ENCODE measurements at places on chromosomes 7 and 10. TPM values are rescaled to one million over a fixed set of nuclear protein-coding genes. Genes with fewer than 3 reads are reported as not detected.

GRCh38 chr10:14200698-14201544 is 129.8 kb downstream of the FRMD4A start:
- no peak for DNase-seq

DNA sequence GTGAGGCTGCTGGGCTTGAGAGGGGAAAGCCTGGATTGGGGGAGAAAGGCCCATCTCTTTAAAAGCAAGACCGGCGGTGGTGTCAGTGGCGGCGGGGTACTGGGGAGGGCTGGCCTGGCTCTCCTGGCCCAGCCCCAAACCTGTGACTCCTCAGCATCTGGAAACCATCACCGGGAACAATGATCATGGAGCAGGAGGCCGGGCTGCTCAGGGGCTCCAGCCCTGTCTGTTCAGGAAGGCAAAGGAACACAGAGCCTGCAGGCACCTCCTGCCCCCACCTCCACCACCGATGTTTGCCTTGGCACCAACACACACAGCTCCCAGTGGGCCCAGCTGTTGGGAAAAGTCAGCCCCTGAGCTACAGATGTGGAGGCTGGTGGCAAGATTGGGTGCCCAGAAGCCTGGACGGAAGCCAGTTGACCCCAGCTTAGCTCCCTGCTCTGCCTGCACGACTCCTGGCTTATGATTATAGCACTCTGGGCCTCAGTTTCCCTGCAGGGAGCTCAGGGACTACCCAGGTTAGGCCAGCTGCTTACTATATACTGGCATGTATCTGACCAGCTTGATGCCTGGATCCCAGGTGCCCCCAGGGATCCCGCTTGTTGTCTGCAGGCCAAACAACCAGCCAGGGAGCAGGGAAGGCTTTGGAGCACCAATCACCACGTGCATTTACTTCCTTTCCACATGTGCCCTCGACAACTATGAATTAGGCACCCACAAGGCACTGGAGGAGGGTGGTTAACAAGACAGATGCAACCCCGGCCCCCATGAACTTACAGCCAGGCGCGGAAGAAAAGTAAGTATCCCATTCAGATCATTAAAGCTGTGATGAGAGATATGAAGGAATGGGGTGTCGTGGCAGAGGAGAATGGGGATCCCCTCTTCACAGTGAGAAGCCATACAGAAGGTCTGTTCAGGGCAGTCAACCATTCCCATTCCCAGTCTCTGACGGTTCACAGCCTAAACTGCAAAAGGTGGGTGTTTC is 37.3 kb downstream of the ZCCHC24 start:
- no peak for DNase-seq

CAMK2B gene
- total RNA-seq, result 1.4 TPM

- DNase-seq, result no peak
Measured at GRCh38 chr10:16259726-16260125, 177.1 kb upstream of the PTER start.

- DNase-seq, result peak; percentile 48
Measured at GRCh38 chr7:73647725-73648592, 19.7 kb upstream of the VPS37D start.

KLF14 gene
- total RNA-seq, result not detected

All from activated T-cell treated with anti-CD3 and anti-CD28 coated beads, Interleukin-2, amount 50 U/mL, for 72 hours (primary cell).